ENCODE measurements at places on chromosomes 11 and 22. TPM values are rescaled to one million over a fixed set of nuclear protein-coding genes. Genes with fewer than 3 reads are reported as not detected.

DNA sequence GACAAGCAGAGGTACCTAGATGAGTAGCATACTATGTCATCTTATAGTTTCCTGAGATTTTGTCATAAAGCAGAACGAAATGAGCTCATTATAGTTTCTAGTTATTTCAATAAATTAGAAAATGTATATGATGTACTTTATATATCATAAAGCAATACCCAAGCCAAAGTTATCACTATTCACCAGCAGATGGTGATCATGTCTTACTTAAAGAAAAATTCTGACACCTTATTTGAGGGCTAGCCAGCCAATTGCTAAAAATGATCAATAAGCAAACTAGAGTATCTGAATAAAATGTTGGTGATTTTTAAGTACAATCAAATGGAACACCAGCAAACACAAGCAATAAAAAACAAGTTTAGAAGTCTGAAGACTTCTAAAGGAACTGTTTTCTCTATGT lies 44.1 kb downstream of the RSF1 start:
- DNase-seq, result peak; percentile 9

DNA sequence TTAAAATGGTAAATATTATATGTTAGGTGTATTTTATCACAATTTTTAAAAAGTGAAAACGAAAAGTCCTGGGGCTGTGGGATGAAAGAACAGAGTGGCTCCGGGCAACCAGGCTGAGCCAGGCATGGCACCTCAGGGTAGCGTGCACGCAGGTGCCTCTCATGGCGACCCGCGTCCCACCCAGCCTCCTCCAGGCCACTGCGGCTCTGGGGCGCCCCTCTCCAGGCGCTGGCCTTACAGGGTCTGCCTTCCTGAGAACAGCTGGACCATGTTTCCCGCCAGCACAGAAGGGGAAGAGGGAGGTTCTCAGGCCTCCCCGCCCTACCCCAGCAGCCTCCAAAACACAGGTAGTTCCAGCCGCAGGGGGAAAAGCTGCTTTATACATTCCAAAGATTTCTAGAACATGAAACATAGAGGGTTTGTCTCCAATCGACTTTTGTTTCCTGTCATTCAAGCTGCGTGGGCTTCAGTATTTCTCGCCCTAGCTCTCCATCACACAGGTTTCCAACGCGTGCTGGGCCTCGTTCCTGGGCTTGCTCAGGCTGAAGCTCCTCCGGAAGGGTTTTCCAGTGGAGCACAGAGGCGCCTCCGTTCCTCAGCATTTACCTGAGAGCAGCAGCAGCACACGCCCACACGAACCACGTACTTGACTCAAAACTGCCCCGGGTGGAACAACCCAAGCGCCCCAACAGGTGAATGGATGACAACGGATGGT lies 10.5 kb downstream of the EHD1 start:
- no peak for DNase-seq

DNA sequence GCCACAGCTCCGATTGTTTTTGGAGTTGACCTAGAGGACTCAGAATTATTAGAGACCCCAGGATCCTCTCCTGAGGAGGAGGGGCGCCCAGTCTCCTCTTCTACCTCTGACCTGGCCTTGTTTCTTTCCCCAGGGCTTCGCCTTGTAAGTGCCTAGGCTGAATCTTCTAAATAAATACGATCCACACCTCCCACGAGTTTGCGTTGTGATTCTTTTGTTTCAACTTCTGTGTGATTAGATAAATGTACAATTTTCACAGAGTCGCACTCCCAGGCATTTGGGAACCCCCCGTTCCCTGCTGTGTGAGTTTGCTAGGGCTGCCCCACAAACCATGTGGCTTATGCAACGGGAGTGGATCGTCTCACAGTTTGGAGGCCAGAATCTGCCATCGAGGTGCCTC lies 1.2 kb downstream of the KRTAP5-8 start:
- DNase-seq, result no peak

Gene NR1H3
- total RNA-seq, result 11.2 TPM

- no peak for DNase-seq
These were observed 240.5 kb upstream of the FAT3 start for GRCh38 chr11:91984033-91984584.

- peak; percentile 19 for DNase-seq
These were observed 27.0 kb upstream of the CCDC89 start for GRCh38 chr11:85712953-85713352.

GRCh38 chr11:87444993-87445392 lies 407.3 kb downstream of the TMEM135 start:
- DNase-seq, result peak; percentile 70

- peak; percentile 2 for DNase-seq
These were observed 91.6 kb downstream of the STIM1 start for GRCh38 chr11:3947061-3947460.

Gene GNG3
- total RNA-seq, result not detected
